ENCODE measurements at places on chromosomes 2 and 18.

DNA sequence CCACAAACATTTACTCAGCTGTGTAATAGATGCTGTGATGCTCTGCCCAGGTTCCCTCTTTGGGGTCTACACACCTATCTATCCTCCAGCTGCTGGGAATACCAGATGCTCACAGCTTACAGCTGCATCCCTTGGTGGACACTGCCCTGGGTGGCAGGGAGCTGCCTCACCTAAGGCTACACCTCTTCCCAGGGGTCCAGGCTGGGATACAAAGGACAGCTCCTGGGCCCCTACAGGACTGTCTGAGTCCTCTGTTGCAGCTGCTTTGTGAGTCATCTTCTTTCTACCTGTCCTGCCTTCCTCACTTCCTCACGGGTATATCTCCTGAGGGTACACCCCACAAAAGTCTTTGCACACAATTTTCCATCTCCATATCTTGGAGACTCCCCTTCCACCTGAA lies 27.6 kb downstream of the THNSL2 start:
- DNase-seq: no peak

DNA sequence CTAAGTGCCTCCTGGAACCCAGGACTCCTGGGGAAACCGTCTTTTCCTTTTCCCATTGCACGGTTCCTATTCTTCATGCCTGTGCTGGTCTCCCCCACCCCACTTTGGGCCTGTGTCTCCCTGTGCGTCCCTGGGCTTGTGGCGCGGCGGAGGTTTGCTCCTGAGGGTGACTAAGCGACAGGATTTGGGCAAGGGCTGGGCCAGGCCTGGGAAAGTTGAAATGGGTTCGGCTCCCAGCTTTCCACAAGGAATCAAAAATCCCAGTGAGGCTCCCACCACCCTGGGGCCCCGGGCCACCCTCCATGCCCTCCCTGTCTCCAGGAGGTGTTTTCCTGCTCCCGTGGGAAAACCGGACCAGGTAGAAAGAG lies 197.6 kb downstream of the NDUFA10 start:
- no peak for DNase-seq

GRCh38 chr2:201774546-201774945 lies 6.2 kb downstream of the ALS2 start:
- no peak for DNase-seq

GRCh38 chr2:9895669-9896590 lies 52.7 kb downstream of the TAF1B start:
- DNase-seq: no peak

DNA sequence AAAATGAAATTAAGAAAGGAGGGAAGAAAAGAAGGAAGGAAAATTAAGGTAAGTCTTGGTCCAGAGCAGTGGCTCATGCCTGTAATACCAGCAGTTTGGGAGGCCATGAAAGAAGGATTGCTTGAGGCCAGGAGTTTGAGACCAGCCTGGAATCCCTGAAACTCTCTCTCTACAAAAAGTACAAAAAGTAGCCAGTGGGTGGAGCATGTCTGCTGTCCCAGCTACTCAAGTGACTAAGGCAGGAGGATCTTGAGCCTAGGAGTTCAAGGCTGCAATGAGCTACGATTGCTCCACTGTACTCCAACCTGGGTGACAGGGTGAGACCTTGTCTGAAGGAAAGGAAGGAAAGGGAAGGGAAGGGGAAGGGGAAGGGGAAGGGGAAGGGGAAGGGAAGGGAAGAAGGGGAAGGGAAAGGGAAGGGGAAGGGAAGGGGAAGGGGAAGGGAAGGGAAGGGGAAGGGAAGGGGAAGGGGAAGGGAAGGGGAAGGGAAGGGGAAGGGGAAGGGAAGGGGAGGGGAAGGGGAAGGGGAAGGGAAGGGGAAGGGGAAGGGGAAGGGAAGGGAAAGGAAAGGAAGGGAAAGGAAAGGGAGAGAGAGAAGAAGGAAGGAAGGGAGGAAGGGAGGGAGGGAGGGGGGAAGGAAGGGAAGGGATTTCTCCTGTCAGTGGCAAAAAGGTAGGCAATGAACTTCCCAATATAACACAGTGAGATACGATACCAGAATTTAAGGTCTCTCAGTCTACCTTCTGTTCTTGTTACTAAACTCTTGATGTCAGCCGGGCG lies 412.8 kb downstream of the CMPK2 start:
- DNase-seq: no peak

DNA sequence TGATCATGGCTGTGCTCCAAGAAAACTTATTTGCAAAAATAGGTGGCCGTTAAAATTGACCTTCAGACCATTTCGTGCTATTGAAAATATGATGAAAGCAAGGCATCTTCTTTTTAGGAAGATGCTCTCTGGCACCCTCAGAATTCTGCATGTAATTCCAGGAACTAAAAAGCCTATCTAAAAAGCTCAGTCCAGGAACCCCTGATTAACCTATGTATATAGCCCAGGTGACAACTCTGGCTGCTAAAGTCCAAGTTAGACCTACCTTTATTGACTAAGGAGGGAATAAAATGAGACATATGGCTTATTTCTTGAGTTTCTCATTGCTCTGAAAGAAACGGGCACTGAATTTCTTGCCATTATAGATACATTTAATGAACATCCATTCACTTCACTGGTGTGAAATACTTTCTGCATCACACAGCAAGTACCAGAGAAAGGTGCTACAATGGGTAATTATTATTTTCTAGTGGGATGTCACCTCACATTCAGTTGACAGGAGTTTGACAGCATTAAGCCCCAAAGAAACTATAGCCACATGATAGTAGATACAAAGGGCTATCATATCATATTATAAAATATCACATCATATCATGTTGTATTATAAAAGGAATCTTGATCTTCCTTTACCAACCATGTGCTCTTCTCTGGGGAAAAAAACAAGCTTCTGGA lies 83.8 kb downstream of the EPHA4 start:
- DNase-seq: no peak

GRCh38 chr2:219508971-219509779 lies 5.1 kb upstream of the ASIC4 start:
- peak; percentile 89 for DNase-seq

GRCh38 chr2:111157798-111158197 lies 37.1 kb downstream of the BCL2L11 start:
- DNase-seq: no peak

DNA sequence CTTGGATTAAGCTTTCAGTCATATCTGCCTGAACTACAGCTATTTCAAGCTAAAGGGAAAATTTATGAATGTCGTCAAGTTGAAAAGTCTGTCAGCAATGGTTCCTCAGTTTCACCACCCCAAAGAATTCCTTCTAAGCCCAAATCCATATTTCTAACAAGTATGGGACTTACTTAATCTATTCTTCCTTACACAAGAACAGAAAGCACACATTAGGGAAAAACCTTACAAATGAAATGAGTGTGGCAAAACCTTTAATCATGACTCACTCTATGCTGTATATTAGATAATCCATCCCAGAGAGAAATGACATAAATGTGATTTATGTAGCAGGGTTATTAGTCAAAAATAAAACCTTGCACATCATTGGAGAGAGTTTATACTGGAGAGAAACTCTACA lies 78.9 kb downstream of the RAB31 start:
- no peak for DNase-seq

GRCh38 chr2:53863538-53864227 lies 3.9 kb upstream of the GPR75 start:
- no peak for DNase-seq

All from NCI-H1694 treated with DMSO at 0.1 percent for 48 hours (cell line).